Karpas-422 (cell line): ENCODE measurements at places on chromosomes 4 and X. TPM values are rescaled to one million over a fixed set of nuclear protein-coding genes. Genes with fewer than 3 reads are reported as not detected.

DNA sequence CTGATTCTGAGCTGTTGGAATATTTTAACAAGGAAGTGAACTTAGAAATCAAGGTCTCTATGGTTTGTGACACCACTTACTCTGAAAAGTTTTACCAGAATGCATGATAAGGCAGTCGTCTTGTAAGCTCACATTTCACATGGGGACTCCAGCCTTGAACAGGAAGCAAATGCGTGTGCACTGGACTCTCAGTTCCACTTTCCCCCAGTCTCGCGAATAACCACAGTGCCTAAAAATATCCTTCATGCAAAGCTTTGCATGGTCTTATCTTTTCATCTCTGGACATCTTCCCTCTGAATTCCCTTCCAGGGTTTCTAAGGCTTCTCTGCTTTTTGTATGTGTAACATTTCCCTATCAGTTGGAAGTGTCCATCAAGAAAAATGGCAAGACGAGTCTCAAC, 581.8 kb downstream of the NLGN4X start:
- peak; percentile 83 for DNase-seq

Gene BMX
- 8.2 and 11.1 TPM in 2 replicates for total RNA-seq

- no peak for DNase-seq
Observed at GRCh38 chr4:76752861-76753501, 145.0 kb downstream of the SOWAHB start.

DNA sequence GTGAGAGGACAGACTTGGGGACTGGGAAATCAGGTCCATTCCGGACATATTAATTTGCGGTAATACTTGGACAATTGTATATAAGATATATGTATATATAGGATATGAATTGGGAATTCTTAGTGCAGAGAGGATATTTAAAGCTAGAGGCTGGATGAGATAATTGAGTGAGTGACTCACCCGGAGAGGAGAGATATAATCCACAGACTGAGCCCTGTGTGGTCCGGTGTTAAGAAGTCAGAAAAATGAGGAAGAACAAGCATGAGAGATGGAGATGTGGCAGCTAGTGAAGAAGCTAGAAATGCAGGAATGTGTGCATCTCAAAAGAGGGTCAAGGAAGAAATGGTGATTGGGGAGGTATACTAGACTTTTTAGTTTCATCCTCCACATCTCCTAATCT, 336.2 kb downstream of the SLC7A11 start:
- no peak for DNase-seq

DNA sequence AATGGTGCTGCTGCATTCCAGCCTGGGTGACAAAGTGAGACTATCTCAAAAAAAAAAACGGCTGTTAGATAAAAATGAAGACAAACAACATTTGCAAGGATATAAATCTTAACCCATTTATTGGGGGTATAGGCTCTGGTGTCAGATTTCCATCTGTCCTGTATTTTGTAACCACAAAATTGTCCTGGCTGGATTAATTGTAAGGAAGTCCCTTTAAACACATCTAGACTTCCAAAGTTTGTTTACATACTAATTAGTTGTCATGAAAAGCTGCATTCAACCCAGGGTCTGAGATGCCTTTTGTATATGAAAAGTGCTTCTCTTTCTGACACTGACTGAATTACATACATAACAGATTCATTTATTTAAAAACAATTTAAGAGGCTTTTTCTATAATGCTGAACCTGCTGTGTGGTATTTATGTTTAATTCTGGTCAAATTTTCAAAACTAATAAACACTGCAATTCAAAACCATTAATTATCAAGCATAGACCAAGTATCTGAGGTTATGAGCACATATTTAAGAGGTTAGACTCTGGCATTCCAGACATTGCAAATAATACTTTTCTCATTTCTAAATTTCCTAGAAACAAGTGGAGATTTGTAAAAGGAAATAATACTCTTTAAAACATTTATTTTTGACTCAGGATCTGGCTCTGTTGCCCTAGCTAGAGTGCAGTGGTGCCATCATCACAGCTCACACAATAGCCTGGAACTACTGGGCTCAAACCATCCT, 17.5 kb upstream of the UGDH start:
- no peak for DNase-seq

DNA sequence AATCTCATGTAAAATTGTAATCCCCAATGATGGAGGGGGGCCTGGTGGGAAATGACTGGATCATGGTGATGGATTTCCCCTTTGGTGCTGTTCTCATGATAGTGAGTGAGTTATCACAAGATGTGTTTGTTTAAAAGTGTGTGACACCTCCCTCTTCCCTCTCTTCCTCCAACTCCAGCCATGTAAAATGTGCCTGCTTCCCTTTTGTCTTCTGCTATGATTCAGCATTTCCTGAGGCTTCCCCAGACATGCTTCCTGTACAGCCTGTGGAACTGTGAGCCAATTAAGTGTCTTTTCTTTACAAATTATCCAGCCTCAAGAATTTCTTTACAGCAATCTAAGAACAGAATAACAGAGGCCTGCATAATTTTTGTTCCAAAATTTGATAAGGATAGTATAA, 85.2 kb downstream of the ANAPC10 start:
- no peak for DNase-seq

Gene HSFX4
- not detected in 2 replicates for total RNA-seq

DNA sequence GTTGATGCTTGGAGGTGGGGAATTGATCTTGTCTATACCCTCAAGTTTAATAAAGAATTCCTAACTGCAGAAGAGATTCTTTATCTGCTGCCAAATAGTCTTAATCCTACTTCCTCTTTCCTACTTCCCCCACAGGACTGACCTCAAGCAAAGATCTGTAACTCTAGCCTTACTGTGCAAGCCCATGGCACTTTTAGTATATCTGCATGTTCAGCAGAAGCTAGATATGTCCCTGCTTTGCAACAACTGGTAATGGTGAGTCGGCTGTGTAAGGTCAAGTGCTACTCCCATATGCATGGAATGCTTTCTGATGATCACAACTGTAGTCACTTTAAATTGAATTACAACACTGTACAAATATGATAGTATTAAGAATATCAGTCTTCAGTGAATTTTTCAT, 26.3 kb upstream of the PDS5A start:
- peak; percentile 82 for DNase-seq

Gene FRG2
- not detected in 2 replicates for total RNA-seq

GRCh38 chrX:114268643-114269042, 315.2 kb upstream of the HTR2C start:
- no peak for DNase-seq

Gene MAP7D2
- 15.1 and 16.6 TPM in 2 replicates for total RNA-seq
